ENCODE measurements at places on chromosomes 6 and 20.
A peak's percentile ranks its signal among the peaks of the same experiment; 100 is the strongest.

- DNase-seq: no peak
Measured at GRCh38 chr6:135063926-135064325, 9.3 kb upstream of the HBS1L start.

- DNase-seq: no peak
Measured at GRCh38 chr6:81731814-81732213, 20.7 kb downstream of the TENT5A start.

DNA sequence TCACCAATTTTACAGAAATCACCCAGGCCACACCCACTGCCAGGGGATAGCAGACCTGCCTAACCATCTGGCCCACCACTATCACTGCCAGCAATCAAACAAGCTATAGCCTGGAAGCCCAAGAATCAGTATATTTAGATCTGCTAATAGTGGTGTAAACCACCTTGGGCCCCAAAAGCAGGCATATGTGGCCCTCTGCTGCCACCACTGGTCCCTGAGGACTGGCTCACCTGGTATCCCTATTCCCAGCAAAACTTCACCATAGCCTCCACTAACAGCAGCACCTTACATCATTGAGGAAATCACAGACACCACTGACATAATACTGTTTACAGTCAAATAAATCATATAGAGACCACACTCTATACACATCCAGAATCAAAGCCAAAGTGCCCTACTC is 880.4 kb upstream of the MAN1A1 start:
- DNase-seq: no peak

DNA sequence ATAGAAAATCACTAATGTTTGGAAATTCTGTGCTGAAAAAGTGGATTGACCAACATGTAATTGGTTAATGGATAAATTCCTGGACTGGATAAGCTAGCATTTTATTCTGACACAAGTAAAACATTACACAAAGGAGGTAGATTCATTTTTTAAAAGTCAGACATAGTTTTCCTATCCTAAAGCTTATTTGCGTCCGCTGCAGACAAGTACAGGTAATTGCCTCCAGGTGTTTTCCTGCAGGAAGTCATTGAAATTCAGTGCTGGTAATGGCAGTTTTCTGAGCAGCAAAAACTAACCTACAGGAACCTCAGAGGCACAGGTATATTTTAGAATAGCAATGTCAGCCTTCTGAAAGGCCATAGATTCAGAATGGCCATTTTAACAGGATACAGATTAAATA is 20.0 kb upstream of the HIVEP1 start:
- no peak for DNase-seq

DNA sequence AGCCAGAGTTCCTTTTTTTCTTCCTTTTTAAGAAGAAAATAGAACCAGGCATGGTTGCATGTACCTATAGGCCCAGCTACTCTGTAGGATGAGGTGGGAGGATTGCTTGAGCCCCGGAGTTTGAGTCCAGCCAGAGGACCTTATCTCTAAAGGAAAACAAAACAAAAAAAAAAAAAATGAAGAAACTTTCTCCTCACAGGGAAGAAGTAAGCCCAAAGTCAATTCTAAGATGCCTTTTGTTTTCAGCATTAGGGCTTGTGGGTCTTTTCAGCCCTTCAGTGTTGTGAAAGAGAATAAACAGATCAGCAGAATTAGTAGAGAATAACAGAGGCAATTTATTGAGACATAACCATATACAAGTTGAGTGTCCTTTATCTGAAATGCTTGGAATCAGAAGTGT is 26.8 kb downstream of the ZNF451 start:
- no peak for DNase-seq

DNA sequence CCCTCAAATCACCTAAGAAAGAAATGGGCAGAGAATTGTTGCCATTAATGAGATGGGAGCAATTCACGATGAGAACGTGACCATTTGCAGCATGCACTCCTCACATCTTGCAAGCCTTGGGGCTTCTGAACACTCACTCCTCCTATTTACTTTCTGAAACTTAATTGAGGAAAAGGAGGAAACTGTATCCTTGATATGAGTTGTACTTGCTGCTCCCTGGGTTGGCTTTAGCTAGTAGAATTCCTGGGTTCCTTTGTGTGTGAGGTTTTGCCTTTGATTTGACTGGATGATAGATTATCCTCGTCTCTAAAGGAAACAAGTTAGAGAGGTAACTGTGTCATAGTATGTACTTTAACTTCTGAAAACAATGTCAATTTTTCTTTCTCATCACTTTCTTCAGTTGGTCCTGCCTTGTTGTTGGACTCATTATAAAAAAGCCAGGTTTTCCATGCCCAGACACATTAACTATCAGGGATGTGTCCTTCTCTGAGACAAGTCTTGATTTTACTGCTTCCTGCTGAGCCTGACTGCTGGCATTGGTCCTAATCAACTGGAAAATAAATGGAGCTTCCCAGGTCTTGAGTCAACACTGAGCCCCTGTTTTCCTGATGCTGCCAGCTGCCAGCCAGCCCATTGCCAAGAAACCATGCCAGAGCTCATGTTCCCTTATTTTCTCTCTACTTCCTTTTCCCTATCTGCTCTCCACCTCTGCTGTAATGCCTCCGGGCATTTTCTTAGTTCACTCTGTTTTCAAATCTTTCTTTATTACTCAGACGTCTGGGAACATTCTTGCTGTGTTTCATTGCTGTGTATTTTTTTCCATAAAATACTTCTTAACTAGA is 6.0 kb upstream of the MRAP2 start:
- no peak for DNase-seq

GRCh38 chr20:64031822-64032314 is 4.1 kb upstream of the C20orf204 start:
- no peak for DNase-seq

DNA sequence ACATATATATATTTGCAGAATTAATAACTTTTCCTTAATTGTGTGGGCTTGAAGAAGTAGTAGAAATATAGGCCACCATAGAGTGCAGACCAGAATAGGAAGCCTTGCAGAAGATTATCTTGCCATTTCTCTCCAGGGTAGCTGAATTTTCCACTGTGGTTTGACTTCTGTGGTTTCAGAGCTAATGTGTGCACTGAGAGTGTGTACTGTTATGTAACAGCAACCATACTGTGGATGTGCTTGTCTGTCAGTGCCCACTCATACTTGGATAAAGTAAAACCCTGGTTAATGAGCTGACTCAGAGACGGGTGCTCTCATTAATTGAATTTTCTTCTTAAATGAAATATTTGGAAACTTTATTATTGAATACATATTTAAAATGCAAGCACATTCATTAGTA is 57.2 kb downstream of the CEP43 start:
- peak; percentile 37 for DNase-seq

DNA sequence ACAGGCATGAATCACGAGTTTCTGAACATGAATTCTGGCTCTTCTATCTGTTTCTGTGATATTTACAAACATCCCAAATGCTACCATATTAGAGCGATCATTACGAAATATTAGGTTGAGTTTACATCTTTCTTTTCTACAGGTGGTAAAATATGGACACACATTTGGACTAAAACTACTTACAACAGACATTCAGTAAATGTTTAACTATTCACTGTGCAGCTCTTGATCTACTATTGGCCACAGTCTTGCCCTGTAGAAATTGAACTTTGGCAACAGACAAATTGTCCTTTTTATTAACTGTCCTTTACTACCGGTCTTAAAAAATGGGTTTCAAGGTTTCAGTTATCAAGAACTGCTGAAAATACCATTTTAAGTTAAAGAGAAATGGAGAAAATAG is 26.5 kb upstream of the MTRF1L start:
- no peak for DNase-seq

- no peak for DNase-seq
Measured at GRCh38 chr20:32779500-32780211, 17.5 kb downstream of the DNMT3B start.

GRCh38 chr6:32970413-32971241 is 2.2 kb downstream of the BRD2 start:
- peak; percentile 39 for DNase-seq

GRCh38 chr6:26388441-26388840 is 5.5 kb downstream of the BTN2A2 start:
- DNase-seq: no peak

DNA sequence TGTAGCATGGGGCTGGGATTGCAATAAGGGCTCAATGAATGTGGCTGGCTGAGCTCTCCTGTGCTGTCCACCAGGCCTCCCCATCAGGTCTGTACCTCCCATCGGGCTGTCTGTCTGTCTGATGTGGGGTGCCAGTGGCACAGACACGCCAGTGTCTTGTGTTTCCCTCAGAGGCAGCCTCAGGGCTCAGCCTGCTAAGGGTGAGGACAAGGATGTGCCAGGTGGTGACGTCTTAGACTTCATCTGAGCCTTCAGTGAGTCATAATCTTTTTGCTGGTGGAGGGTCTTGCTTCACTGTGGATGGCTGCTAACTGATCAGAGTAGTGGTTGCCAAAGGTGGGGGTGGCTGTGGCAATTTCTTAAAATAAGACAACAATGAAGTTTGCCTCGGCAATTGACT is 194.7 kb downstream of the NRN1 start:
- DNase-seq: no peak

GRCh38 chr20:17636523-17637412 is 45.3 kb downstream of the RRBP1 start:
- no peak for DNase-seq

- DNase-seq: no peak
Measured at GRCh38 chr20:15708984-15709598, 864.2 kb downstream of the KIF16B start.

DNA sequence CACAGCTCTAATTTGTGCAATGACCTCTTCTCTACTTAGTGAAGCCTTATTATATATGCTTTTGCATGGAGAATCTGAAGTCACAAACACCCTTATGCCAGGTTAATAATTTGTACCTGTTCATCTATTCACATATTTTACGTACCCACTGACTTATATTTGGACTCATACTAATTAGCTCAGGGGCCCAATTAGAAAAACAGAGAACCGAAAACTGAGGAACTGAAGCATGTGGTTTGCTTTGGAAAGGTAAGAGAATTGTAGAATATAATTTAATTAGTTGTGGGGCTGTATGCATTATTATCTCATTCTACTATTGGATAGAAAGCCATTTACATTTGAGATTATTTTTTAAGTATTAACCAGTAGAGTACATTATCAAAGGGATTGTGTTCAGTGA is 805.9 kb upstream of the CITED2 start:
- DNase-seq: no peak

DNA sequence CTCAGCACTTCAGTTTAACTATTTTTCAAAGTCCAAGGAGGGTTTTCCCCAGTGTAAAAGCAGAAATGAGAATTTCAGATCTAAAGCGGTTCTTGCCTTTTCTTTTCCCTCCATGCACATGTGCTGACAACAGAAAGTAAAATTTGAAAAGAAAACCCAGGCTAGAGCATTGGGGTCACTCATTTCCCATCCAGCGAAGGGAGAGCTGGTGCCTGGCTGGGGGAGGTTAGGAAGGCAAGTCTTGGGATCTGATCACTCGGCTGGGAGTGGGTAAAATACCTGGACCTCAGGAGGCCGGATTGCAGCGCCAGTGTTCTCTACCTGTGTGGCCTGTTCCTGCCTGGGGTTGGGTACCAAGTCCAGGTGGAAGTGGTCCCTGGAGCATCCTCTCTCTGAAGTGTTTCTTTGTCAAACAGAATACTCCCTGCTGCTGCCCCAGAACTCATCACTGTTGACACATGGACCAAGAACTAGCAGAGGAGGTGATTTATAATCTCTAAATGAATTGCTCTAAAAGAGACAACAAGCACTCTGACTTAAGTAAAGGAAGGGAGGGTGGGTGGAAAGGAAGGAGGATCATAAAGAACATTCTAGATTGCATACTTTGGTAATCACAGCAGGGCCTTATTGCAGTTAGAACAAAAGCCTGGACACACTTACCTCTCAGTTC is 136.0 kb downstream of the MTHFD1L start:
- DNase-seq: no peak

GRCh38 chr6:56106231-56106630 is 141.1 kb downstream of the COL21A1 start:
- no peak for DNase-seq

DNA sequence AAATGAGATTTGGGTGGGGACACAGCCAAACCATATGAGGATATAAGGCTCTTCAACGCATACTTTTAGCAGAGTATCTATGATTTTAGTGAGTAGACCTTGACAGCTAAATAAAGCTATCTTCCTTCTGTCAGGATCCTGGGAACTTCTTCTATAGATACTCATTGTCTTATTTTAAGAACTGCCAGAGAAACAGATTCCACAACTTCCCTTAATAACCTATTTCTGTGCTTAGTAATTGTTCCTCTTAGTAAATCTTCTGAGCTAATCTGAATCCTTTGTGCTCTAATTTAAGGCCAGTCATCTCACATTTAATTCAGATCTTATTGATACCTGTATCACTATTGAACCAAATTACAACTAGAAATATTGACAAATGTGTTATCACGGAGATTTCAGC is 64.0 kb upstream of the CEP85L start:
- DNase-seq: no peak

GRCh38 chr6:129287231-129288177 is 404.6 kb downstream of the LAMA2 start:
- DNase-seq: no peak

DNA sequence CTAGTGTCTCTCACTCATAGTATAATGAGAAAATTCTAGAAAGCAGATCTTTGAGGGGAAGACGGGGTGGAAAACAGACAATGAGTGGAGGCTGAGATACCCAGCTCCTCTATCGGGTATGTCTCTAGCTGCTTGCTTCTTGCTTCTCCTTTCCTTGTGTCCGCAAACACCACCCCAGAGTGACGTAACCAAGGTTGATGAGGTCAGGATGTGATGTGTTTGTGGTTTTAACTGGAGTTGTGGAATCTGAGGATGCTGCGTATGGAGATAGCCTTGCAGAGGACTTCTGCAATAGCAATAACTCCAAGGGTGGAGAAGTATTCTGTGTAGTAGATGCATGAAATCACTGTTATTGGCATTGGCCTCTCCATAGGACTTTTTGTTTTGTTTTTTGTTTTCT is 132.7 kb upstream of the IFNGR1 start:
- no peak for DNase-seq

GRCh38 chr6:47114460-47114859 is 72.3 kb upstream of the ADGRF1 start:
- no peak for DNase-seq

Measured in effector memory CD4-positive, alpha-beta T cell (primary cell).